ENCODE measurements at places on chromosomes 4 and X. TPM values are rescaled to one million over a fixed set of nuclear protein-coding genes. Genes with fewer than 3 reads are reported as not detected.

DNA sequence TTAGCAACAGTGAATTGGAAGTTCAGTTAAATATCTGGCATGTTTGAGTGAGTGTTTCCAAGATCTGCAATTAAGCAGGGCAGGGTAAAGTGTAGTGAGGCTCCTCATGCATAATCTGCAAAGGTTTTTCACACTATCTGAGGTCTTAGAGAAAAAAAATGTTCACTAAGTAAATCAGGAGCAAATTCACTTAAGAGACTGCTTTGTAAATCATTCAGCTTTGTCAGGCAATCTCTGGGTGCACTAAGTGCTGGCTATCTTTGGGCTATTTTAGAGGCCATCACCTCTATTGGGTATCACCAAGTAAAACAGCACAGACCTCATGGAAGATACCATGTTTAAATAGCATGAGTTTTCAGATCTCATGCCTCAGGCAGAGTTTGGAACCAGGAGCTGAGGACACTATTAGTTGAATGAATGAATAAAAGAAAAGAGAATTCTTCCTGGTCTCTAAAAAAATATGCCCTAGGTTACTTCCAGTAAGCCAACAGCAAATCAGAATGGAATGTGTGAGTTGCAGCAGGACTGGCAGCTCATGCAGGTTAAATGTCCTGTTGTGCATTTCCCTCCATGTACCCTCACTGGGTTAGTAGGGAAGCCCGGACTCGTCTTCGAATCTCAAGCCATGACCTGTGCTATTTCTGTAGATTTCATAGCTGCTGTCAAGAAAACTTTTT, 195.3 kb downstream of the KCNIP4 start:
- H3K27me3 ChIP-seq = no peaks in the 10 kb centered on the region
- no peak overlapping the region for H3K27ac ChIP-seq
- H3K4me1 ChIP-seq = no peaks in the 10 kb centered on the region
- no peak overlapping the region for H3K4me3 ChIP-seq

- no peaks in the 10 kb centered on the region for H3K36me3 ChIP-seq
- no peak overlapping the region for H3K27ac ChIP-seq
- no peak for DNase-seq
- no peak overlapping the region for H3K4me3 ChIP-seq
- no peaks in the 10 kb centered on the region for H3K27me3 ChIP-seq
These were observed 26.3 kb upstream of the ADH1C start for GRCh38 chr4:99378876-99379275.

The SCRG1 gene
- total RNA-seq = 0.27 TPM

The TCEAL5 gene
- total RNA-seq = not detected

GRCh38 chr4:154691229-154691628, 52.6 kb upstream of the LRAT start:
- H3K36me3 ChIP-seq = no peaks in the 10 kb centered on the region
- no peaks in the 10 kb centered on the region for H3K4me1 ChIP-seq
- DNase-seq = no peak
- H3K27me3 ChIP-seq = no peaks in the 10 kb centered on the region
- H3K27ac ChIP-seq = no peak overlapping the region
- no peak overlapping the region for H3K4me3 ChIP-seq

The CPXCR1 gene
- total RNA-seq = not detected

- H3K36me3 ChIP-seq = no peaks in the 10 kb centered on the region
- no peaks in the 10 kb centered on the region for H3K4me1 ChIP-seq
- H3K4me3 ChIP-seq = no peak overlapping the region
- no peak overlapping the region for H3K27ac ChIP-seq
These were observed 31.4 kb downstream of the MAGEB16 start for GRCh38 chrX:35829501-35829900.

The IL13RA1 gene
- 42.6 TPM for total RNA-seq

The XPNPEP2 gene
- total RNA-seq = 1.9 TPM

The C4orf50 gene
- 0.11 TPM for total RNA-seq
